Amniotic epithelial cell (primary cell): ENCODE measurements at places on chromosomes 2 and 18.

DNA sequence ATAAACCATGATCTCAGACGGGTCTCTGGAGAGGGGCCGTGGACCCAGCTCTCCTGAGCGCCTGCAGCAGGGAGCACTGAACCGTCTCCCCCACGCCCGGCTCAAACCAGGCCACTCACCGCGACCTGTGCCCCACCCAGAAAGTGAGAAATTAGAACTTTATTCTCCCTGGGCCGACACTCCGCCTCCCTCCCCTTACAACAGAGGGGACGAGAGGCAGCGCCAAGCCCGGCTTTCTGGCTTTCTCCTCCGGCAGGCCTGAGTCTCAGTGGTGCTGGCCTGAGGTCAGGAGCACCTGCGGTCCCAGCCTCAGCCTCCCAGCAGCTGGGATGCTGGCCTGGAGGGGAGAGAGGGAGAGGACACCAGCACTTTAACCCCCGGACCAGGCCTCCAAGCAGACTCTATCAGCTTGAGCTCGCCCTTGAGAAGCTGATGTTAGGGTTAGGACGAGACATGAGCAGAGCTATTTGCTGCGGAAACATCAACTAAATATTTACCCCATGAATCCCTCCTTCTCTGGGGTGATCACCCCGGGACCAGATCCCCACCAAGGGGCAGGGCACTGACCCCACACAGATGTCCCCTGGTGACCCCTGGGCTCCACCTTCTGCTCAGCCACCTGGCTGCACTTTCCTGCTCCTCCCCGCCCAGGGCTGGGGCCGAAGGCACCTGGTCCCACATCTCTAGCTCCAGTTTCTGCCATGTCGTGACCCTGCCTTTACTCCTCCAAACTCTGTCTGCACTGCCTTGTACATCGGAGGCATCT lies 856.3 kb upstream of the SALL3 start:
- no peak for DNase-seq

GRCh38 chr2:20110876-20111275 lies 59.4 kb upstream of the LAPTM4A start:
- DNase-seq, result no peak

DNA sequence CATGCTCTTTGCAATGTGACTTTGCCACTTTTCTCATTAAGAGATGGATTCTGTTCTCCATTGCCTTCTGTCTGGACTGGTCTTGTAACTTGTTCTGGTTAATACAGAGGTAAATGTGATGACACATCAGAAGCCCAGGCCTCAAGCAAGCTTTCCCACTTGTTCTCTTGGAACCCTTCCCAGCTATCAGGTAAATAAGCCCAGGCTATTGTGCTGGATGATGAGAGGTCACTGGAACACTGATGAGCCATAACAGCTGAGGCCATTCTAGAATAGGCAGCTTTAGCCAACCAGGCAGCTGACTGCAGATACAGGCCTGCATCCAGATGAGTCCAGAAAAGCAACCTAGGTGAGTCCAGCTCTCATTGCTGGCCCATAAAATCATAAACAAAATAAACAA lies 1007.0 kb upstream of the ACVR2A start:
- peak; percentile 44 for DNase-seq

DNA sequence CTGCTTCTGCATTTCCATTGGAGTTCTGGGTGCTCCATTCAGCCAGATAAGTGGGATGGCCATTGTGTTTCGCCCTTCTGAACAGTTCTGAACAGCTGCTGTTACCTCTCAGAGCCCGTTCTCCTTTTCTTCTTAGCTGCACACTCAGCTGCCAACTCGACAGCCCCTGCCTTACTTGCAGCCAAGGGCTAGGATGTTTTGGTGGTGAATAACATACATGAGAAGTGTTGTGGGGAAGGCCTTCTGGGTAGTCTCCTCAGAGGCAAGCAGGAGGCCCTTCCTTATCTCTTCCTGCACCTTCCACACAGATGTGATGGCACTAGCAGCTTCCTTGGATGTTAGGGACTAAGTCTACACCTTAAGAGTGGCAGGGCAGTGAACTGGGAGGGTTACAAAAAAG lies 138.4 kb upstream of the NOSTRIN start:
- peak; percentile 72 for DNase-seq

DNA sequence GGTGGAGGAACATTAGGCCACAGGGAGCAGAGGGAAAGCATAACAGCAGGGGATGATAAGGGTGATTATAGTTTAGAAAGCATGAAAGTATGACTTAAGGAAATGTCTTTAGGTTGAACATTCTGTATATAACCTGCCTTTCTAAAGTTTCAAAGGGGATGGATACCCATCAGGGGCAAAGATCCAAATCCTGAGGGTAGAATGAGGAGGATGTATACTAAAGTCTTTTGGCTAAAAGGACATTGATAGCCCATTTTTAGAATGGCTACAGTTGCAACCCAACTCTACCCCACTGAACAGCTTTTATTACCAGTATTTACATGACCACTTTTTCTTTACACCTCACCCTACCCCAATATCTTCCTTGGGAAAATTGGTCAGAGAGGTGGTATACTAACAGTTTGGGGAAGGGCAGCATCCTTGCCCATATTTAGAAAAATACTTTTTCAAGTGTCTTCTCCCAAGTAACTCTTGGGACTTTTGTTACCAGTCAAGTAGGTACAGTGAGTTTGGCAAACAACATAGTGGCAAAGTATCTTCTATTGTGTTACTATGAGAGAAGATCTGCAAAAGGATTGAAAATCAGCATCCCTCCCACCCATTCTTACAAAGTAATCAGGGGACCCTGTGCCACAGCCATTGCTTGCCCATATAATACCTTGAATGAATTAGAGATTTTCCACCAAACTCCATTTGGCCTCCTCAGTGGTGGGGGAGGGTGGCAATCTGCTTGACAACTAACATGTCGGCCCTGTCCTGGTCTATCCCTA lies 8.3 kb downstream of the MAT2A start:
- peak; percentile 29 for DNase-seq

GRCh38 chr2:200650195-200650594 lies 64.4 kb downstream of the AOX1 start:
- DNase-seq, result no peak

- DNase-seq, result no peak
These were observed 36.1 kb upstream of the TXNDC2 start for GRCh38 chr18:9849407-9850283.

- peak; percentile 44 for DNase-seq
These were observed 1.0 kb downstream of the AGAP1 start for GRCh38 chr2:235494716-235495372.

- no peak for DNase-seq
These were observed 10.9 kb downstream of the CIB4 start for GRCh38 chr2:26630235-26630634.

- DNase-seq, result peak; percentile 73
These were observed 23.1 kb upstream of the TNFAIP6 start for GRCh38 chr2:151334082-151334815.

DNA sequence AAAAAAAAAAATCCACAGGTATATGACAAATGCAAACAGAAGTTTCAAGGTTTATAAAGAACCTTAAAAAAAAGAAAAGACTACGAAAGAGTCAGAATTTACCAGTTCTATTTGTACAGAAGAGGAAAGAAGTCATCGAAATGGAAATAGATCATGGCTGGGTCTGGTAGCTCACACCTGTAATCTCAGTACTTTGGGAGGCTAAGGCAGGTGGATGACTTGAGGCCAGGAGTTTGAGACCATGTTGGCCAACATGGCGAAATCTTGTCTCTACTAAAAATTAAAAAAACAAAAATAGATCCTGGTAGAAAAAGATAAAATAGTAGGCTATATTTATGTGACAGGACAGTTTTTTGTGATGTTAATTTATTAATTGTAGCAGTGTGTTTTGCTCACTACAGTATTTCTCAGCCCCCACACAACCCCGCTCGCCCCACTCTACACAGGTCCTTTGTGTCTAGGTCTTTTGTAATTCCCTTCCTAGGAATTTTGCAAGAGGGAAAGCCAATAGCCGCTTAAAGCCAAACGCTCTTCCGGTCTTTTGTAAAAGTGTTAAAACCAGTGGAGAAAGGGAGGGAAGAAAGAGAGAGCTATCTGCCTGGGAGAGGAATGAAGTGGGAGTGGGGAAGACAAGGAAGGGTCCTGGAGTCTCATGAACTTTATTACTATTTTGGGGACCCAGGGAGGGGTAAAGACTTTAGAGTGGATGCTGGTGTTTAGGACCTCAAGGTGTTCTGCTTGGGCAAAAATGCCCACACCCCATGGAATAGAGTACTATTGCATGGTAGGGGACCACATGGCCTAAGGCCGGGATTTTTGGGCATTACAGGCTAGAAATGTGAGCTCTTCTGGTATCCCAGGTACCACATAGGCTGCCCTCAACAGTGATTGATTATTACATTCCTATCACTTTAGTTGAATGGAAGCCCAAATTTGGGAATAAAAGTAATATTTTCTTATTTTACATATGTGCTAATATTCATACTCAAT lies 59.4 kb upstream of the XPO1 start:
- DNase-seq, result no peak

DNA sequence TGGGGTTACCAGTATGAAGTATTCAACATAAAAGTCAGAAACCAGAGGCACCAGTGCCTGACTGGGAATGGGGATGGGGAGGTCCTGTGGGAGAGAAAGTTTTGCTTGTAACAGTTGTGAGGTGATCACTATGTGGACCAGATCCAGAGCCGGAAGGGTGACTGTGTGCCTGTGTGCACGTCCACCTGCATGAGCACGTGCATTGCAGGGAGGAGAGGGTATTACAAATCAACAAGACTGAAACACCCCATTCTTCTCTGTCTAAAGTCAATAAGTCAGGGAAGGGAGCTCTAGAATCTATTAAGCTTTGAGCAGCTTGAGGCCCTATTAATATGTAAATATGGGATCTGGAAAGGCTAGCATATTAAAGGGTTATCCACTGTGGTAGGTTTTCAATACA lies 241.0 kb upstream of the ACVR2A start:
- no peak for DNase-seq

GRCh38 chr18:809985-810642 lies 1.9 kb downstream of the YES1 start:
- DNase-seq, result no peak

DNA sequence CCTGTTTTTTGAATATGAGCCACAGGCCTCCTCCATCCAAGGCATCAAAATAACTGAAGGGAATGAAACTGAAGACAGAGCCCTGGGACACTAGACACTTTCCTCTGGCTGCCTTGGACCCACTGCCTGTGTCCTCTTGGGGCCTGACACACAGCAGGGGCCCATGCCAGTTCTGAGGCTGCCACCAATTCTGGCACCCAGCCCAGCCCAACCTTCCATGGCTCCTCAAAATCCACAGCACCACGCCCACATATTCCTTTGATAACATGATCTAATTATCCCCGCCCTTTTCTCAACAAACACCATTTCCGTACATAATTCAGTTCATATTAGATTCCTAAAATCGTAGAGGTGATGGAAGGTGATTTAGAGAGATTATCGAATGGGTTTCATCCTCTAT lies 64.2 kb downstream of the EMX1 start:
- DNase-seq, result no peak

- peak; percentile 16 for DNase-seq
These were observed 94.6 kb downstream of the LCLAT1 start for GRCh38 chr2:30541680-30542079.

DNA sequence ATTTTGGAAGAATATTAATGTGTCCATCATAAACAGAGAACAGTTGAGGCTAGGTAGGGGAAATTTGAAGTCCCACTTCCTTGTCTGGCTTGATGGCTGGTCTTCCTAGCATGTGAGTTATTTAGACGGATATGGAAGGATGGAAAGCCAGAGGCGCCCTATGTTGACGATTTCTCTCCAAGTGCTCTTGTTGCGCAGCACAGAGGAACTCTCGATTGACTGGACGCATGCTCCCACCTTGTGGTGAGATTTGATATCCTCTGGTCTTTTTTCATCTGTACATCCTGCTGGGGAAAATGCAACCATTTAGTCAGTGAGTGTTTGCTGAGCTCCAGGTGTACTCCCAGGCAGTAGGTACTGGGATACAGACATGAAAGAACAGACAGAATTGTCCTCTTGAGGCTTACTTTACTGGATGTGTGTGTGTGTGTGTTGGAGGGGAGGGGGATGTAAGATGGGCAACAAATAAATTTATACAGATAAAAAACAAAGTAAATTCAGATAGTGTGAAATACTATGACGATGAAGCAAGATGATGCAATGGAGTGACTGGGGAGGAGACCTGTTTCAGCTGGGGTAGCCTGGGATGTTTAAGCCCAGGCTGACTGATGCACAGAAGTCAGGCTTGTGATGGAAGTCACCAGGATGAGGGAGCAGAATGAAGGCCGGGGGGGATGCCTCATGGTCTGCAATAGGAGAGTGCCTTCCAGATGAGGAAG lies 137.2 kb downstream of the TRIM43 start:
- DNase-seq, result peak; percentile 89

- no peak for DNase-seq
These were observed 40.0 kb downstream of the SLC40A1 start for GRCh38 chr2:189540551-189540950.

- DNase-seq, result no peak
These were observed 276.2 kb upstream of the HNRNPA3 start for GRCh38 chr2:176936410-176936809.

DNA sequence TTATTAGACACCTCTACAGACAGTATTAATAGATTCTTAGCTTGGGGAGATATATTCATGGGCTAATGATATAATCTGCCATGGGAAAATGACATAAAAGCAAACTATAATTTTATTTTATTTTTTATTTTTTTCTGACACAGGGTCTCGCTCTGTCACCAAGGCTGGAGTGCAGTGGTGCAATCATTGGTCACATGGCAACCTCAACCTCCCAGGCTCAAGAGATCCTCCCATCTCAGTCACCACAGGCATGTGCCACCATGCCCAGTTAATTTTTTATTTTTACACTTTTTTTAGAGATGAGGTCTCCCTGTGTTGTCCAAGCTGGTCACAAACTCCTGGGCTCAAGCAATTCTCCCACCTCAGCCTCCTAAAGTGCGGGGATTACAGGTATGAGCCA lies 39.3 kb downstream of the RTN4 start:
- peak; percentile 40 for DNase-seq

- DNase-seq, result peak; percentile 57
These were observed 31.1 kb downstream of the EPAS1 start for GRCh38 chr2:46328291-46328690.

DNA sequence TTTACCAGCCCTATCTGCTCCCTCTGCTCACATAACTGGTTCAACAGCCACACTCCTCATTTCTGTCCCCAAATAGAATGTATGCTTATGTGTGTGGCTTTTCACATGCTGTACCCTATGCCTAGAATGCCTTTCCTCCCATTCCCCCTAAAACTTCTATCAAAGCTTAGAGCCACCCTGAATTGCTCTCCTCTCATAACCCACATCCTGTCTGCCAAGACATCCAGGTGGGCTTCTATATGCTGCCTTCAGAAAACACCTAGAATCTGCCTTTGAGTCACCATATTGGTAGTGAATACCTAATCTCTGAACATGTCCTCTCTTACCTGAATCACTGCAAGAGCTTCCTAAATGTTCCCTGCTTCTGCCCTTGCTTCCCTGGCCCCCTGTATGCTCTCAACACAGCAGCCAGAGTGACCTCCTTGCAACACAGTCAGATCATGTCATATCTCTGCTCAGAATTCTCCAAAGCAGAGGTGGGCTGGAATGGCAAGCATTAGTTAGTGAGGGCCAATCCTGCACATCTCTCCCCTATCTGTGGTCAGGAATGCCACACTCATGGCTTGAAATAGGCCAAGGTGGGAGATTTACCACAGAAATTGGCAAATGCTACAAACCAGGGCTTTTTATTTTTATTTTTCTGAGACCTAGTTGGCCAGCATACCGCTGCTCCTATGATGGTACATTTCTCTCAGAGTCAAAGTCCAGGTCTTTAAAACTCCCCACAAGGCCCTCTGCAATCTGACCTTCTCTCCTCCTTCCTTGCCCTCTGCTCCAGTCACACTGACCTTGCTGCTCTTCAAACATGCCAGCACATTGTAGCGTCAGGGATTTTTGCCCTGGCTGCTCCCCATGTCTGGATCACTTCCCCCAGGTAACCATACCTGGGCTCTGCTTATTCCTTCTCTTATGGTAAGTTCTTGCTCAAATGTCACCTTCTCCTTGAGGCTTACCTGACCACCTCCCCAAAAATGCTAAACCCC lies 111.8 kb upstream of the STON1 start:
- no peak for DNase-seq
